Activated naive CD4-positive, alpha-beta T cell (primary cell): ENCODE measurements at places on chromosomes 5 and 9.

- DNase-seq = no peak
Observed at GRCh38 chr5:17241635-17242034, 24.2 kb downstream of the BASP1 start.

DNA sequence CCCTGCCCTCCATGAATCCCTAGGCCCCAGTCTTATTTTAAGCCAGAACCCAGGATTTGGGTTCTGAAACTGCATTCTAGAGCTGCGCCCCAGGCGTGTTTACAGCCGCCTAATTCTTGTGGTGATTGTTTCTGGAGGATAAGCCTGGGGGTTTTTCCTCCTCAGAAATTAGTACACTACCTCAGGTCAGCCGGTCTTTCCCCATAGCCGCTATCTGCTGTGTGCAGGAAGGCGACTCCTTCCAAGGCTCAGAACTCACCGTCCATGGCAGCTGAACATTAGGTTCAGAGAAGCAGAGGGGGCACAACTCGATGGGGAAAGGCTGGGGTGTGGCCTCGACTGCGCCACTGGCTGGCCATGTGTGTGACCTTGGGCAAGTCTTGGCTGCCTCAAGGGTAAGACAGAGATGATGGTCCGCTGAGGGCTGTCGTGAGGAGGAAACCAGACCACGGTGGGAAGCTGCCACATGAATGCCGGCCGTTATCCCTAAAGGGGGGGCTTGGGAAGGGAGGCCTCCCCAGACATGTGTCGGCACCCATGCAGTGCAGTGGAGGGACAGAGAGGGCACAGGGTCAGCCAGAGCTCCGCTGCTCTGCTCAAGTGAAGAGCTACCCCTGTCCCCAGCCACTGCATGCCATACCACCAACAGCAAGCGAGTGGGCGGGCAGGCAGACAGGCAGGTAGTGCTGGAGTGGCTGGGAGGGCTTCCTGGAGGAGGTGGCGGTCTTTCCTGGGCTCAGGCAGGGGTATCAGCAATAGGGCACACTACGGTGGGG lies 28.9 kb downstream of the SHB start:
- DNase-seq = no peak

DNA sequence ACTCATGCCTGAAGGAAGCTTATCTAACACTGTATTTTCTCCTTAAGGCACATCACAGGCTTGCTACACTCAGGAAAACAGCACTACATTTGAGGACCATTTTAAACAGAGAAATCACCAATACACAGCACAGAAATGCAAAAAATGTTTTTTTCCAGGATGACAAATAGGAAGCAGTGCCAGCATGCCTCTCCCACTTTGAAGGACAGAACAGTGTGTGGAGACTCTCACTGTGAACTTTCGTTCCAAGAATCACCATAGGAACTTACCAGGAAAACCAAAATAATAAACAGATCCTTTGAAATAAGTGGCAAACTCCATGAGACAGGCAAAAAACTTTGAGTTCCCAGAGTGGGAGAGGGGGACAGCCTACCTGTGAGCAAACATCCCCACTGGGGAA lies 217.8 kb upstream of the MAST4 start:
- DNase-seq = no peak

DNA sequence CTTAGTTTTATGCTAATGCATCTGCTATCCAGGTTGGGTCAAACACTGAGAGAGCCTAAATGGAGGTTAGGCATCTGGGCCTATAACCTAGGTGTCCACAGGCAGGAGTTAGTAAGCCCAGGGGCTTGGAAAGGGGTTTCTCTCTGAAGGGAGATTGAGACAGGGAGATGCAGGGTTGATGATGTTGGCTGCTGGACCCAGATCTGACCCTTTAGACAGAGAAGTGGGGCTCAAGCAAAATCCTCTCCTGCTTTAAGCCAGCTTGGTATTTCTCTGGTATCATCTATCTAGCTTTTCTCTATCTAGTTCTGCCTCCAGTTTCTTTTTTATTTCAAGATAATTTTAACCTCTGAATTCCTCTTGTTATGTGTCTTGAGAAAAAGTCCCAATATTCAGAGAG lies 18.3 kb upstream of the ANKRD55 start:
- DNase-seq = no peak

- DNase-seq = no peak
Observed at GRCh38 chr9:72168075-72168474, 18.8 kb downstream of the GDA start.
